ENCODE measurements at places on chromosomes 3 and 15.

DNA sequence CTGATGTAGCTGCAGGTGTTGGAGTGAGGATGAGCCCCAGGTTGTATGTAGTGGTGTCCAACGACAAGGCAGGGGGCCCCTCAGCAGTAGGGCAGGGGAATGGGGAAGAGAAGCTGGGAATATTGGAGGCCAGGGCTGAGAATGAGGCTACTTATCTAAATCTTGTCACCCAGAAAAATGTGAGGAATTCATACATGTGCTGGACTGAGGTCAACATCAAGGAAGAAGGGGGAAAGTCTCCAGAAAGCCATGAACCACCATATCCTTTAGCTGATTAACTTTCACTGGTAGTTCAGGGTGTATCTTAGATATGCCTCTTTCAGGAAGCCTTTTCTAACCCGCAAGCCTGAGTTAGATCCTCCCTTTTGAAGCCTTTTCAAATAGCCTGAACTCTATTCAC, 22.6 kb upstream of the FSTL1 start:
- peak; percentile 44 for DNase-seq

DNA sequence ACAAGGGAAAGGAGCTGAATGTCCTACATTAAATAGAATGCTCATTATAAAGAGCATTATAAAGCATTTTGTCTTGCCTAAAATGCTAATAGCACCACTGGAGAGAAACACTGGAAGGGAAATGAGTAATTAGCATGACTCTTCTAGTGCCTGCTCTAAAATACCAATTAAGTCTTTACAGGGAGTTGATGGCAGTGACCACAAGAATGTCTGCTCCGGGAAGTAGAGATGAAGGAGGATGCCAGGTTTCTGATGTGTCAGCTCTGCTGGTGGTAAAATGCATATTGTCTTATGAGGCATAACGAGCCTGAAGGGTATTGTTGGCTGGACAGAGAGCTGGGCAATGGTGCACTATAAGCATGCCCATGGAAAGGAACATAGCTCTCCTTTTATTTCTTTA, 49.5 kb downstream of the MYLK start:
- peak; percentile 94 for DNase-seq

- DNase-seq, result no peak
Measured at GRCh38 chr3:188434594-188434993, 280.6 kb downstream of the LPP start.

GRCh38 chr15:92377083-92377789, 16.4 kb upstream of the ST8SIA2 start:
- DNase-seq, result no peak

GRCh38 chr3:95036526-95037021, 973.7 kb downstream of the NSUN3 start:
- DNase-seq, result no peak

GRCh38 chr3:124492824-124493223, 237.4 kb upstream of the UMPS start:
- DNase-seq, result peak; percentile 52

DNA sequence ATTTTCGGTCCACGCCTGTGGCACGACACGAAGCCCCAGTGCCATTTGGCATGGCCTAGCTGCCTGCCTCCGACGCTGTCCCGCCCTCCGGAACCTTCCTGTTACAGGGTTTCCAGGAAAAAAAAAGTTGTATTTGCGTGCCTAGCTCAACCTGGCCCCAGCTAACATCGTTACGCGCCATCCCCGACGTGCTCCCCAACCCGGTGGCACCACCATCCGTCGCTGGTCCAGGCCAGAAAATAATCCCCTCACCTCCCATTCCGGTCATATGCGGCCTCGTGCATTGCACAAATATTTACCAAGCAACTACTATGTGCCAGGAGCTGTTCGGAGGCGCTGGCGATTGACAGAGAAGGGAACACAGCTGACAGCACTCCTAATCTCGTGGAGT, 1.4 kb upstream of the CYP1A1 start:
- DNase-seq, result no peak

GRCh38 chr15:40776537-40777141, 6.9 kb downstream of the C15orf62 start:
- DNase-seq, result peak; percentile 43

DNA sequence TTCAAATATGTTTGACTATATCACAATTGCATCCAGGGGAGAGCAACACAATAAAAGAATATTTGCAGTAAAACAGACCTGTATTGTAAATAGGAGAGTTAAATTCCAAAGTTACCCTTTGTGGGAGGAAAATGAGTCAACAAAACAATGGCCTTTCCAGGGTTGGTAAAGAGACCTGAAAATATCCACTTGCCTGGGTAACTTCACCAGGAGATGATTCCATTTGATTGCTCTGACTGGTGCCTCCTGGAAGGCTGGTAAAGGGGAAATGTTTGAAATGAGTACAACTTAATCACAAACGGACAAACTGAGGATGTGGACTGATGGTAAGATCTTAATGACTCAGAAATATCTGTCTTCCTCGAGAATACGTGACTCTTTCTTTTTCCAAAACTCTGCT, 43.6 kb upstream of the SRGAP3 start:
- DNase-seq, result no peak

GRCh38 chr3:190337301-190337700, 15.1 kb upstream of the CLDN1 start:
- DNase-seq, result no peak

GRCh38 chr15:19973718-19974117, 567.9 kb downstream of the GOLGA6L6 start:
- no peak for DNase-seq

- peak; percentile 7 for DNase-seq
Measured at GRCh38 chr3:163058031-163058854, 1561.6 kb downstream of the OTOL1 start.

DNA sequence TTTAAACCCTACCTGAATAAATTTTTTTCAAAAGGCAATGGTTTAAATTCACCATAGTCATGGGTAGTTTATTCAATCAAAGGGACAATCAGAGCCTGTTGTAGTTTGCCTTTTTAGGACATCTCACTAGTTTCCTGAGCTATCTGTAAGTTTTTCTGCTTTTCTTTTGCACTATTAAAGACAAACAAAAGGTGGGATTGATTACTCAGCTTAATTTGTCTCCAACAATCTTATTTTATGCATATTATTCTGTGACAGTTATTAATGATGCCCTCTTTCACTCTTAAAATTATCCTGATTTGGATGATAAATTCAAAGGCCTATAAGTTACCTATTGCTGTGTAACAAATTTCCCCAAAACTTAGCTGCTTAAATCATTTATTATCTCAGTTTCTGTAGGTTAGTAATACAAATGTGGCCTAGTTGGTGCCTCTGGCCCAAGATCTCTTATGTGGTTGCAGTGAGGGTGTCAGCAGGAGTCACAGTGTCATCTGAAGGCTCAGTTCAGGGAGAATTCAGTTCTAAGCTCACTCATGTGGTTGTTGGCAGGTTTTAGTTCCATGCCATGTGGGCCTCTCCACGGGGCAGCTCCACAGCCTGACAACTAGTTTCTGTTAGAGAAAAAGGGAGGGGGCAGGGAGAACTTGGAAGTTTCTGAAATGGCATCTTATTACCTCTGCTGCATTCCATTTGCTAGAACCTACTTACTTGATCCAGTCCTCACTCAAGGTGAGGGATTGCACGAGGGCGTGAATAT, 16.0 kb downstream of the ARMC8 start:
- no peak for DNase-seq

GRCh38 chr15:100016632-100017031, 283.4 kb upstream of the LYSMD4 start:
- DNase-seq, result no peak

GRCh38 chr15:31435261-31435911, 108.8 kb downstream of the KLF13 start:
- peak; percentile 78 for DNase-seq

DNA sequence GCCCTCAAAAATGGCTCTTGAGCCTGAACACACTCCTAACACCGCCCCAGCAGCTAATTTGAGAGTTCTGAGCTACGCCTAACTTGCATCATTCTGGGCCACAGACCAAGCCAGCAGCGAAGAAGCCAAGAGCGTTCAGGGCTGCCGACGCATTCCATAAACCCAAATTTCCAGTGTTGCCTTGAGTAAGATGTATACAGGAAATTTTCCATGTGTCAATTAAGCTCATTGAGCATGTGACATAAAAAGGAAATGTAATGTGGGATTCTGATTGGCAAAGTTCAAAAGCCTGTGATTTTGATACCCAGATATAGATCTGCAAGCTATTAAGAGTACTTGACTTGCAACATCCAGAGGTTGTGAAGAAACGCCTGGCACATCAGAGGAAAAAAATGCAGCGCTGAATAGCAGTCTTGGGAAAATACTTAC, 148.6 kb upstream of the NR2F2 start:
- DNase-seq, result peak; percentile 84

Measured in amniotic epithelial cell (primary cell).